Sigmoid colon (tissue), 7 donors: ENCODE measurements at places on chromosomes 2 and 18. TPM values are rescaled to one million over a fixed set of nuclear protein-coding genes. Genes with fewer than 3 reads are reported as not detected.
A peak's percentile ranks its signal among the peaks of the same experiment; 100 is the strongest.

DNA sequence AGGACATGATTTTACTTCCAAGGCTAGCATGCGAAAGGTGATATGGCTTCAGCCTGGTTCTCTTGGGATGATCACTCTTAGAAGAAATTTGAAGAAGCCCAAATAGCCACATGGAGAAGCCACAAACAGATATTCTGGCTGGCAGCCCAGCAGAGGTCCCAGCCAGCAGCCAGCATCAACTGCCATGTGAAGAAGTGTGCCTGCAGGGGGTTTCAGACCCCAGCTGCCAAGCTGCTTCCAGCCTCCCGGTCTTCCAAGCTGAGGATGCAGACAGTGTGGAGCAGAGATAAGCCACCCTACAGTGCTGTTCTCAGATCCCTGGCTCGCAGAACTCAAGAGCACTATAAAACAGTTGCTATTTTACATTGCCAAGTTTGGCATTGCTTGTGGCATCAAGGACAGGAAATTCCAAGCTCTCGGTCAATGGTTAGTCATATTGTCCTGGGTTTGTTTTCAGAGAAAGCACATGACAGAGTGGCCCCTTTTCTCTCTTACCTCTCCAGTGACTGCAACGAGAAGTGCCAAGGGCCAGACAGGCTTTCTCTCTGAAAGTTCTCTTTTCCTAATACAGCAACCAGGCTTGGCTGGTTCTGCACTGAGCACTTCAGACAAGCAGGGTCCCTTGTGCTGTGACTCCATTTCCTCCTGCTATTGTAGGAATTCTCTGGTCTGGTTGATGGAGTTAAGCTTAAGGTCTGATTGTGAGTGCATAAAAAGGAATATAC, 223.7 kb downstream of the ANKRD30B start:
- H3K4me1 ChIP-seq = no peaks in the 10 kb centered on the region
- DNase-seq = no peak
- no peaks in the 10 kb centered on the region for H3K36me3 ChIP-seq
- H3K27me3 ChIP-seq = no peaks in the 10 kb centered on the region

Gene VIT
- 15.0 TPM for total RNA-seq

- no peak overlapping the region for H3K27ac ChIP-seq
- H3K4me3 ChIP-seq = no peak overlapping the region
- no peaks in the 10 kb centered on the region for H3K27me3 ChIP-seq
- DNase-seq = no peak
- H3K36me3 ChIP-seq = no peaks in the 10 kb centered on the region
These were observed 110.9 kb upstream of the BZW1 start for GRCh38 chr2:200700856-200701255.

Gene CD8B2
- total RNA-seq = not detected

GRCh38 chr2:199404841-199405240, 52.9 kb downstream of the SATB2 start:
- no peaks in the 10 kb centered on the region for H3K36me3 ChIP-seq
- no peaks in the 10 kb centered on the region for H3K4me1 ChIP-seq
- no peaks in the 10 kb centered on the region for H3K27me3 ChIP-seq

Gene TCF4
- total RNA-seq = 125 TPM

DNA sequence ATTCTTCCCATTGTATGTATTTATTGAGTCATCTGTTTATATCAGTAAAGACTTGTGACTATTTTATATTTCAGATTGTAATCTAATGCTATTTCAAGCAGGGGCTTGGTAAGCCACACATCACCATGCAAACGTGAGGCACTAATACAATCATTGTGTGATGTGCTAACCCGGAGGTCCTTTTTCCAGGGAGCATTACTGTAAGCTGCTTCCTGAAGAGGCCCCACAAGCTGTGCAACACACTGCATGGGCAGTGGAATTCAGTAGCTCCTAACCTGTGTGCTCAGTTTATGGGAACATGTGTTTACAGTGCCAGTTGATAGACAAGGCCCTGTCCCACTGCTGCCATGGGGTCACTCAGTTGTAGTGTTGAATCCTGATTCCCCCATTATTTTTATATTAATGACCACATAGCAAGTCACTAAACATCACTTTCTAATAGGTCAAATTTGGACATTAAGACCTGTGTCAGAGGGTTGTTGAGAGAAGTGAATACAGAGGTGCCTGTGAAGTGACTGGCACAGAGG, 162.9 kb downstream of the FHOD3 start:
- H3K4me1 ChIP-seq = no peaks in the 10 kb centered on the region
- no peak overlapping the region for H3K27ac ChIP-seq
- H3K4me3 ChIP-seq = no peak overlapping the region
- DNase-seq = no peak
- no peaks in the 10 kb centered on the region for H3K27me3 ChIP-seq

DNA sequence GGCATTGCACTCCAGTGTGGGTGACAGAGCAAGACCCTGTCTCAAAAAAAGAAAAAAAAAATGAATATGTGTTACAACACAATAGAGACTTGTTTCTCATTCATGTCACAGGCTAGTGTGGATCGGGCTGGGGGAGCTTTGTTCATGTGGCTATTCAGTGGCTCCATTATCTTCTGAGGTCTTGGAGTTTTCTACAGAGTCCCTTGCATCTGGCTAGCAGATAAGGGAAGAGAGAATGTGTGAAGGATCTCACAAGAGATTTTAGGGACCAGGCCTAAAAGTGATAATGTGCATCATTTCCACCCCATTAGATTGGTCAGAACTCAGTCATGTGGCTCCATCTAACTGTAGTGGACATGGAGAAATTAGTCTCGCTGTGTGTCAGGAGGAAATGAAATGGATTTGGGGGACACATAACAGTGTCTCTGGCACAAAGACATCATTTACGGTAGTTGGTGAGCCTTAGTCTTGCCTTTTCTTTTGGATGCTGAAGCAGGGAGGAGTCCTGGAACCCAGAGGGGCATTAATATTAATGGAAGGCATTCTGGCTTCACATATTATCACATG, 32.4 kb upstream of the CASP10 start:
- no peaks in the 10 kb centered on the region for H3K27me3 ChIP-seq
- peaks cover 69% of the 10 kb centered on the region for H3K36me3 ChIP-seq
- H3K4me3 ChIP-seq = no peak overlapping the region
- no peak for DNase-seq

GRCh38 chr2:237540823-237541222, 25.6 kb upstream of the PRLH start:
- H3K36me3 ChIP-seq = no peaks in the 10 kb centered on the region
- peaks cover 5% of the 10 kb centered on the region for H3K4me1 ChIP-seq
- H3K27me3 ChIP-seq = no peaks in the 10 kb centered on the region
- peak; percentile 80 for DNase-seq

Gene GPR55
- total RNA-seq = not detected

Gene TEX261
- 24.3 TPM for total RNA-seq

DNA sequence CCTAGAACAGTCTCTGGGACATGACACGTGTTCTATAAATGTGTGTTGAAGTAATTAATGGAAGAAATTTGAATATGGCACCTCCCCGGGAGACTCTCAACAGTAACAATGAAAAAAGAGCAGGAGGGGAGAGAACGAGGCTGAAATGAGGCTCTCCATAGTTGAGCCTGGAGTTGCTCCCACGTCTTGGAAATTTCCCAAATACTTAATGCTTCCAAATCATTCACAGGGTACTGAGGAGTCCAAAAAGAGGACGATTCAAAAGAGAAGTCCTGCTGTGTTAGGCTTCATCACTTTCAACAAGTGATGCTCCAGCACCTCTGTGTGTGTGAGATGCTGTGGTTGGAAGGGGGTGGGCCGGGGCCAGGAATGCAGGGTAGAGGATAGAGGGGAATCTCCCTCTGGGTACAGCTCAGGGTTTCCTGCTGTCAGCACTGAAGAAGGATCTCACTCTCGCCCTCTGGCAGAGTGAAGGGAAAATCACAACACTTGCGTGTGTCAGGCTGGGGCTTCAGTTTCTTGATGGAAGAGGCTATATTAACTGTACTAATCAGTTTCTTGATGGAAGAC, 18.1 kb upstream of the ZNF407 start:
- no peak overlapping the region for H3K4me3 ChIP-seq
- H3K27me3 ChIP-seq = no peaks in the 10 kb centered on the region
- H3K4me1 ChIP-seq = no peaks in the 10 kb centered on the region
- no peaks in the 10 kb centered on the region for H3K36me3 ChIP-seq
- no peak overlapping the region for H3K27ac ChIP-seq

GRCh38 chr2:96533292-96534073, 3.1 kb upstream of the ARID5A start:
- no peaks in the 10 kb centered on the region for H3K36me3 ChIP-seq
- peak overlapping the region; percentile 93 for H3K27ac ChIP-seq
- H3K4me3 ChIP-seq = no peak overlapping the region
- H3K4me1 ChIP-seq = peaks cover 75% of the 10 kb centered on the region

DNA sequence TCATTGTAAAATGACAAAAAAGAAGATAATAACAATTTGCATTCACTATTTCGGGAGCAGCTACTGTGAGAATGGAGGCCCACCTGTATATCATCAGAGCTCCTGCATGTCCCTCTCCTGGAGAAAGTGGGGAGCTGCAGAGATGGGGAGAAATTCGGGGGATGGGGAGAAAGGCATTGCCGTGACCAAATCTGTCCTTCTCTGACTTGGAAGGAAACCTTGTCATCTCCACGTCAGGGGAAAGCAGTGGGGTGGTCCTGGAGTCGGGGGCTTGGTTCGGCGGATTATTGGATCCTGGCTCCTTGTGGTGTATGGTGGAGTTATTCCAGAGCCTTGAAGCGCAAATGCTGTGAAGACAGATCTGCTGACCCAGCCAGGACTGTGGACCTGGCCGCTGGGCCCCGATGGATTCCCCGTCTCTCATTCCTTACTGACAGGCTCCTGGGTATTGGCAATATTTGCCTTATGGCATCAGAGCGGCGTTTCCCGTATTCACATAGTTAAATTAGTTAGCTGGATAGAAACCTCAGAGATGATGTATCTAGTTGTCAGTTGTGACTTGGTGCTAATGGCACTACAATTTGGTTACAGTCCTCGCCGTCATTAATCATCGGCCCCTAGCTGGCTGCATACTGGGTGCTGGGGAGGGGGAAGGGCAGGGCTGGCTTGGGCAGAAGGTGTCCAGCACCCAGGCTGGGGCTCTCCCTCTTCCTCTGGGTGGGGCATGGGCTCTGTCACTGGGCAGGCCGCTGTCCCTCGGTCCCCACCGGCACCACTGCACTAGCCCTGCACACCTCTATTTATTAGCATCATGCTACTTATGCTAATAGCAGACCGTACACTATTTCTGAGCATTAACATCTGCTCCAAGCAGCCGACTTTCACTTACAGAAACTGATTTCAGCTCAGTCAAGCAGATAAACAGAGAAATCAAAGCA, 31.7 kb downstream of the CELF4 start:
- H3K4me3 ChIP-seq = no peak overlapping the region
- no peak for DNase-seq
- no peak overlapping the region for H3K27ac ChIP-seq
- H3K27me3 ChIP-seq = peaks cover 2% of the 10 kb centered on the region
- no peaks in the 10 kb centered on the region for H3K36me3 ChIP-seq
- no peaks in the 10 kb centered on the region for H3K4me1 ChIP-seq

DNA sequence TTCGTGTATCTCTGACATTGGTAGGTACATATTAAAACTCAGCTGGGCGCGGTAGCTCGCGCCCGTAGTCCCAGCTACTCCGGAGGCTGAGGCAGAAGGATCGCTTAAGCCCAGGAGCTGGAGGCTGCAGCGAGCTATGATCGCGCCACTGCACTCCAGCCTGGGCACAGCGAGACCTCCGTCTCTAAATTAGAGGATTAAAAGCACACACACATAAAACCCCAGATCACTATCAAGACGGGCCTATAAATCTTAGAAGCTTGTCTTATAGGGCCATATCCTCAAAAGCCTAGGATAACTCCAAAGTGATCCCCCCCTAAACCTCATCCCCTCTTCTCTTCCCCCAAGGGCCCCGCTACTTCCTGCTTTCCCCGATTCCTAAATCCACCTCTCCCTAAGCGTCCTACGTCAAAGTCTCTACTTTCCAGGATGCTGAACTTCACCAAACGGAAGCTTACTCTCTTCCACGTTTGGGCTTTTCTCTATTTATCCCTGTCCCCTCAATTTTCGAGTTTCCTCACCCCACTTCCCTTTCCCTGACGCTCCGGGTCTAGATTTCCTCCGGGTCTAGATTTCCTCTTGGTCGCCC, 707 bp downstream of the KRCC1 start:
- peaks cover 37% of the 10 kb centered on the region for H3K4me1 ChIP-seq
- H3K4me3 ChIP-seq = peak overlapping the region; percentile 82
- no peak for DNase-seq
- peak overlapping the region; percentile 98 for H3K27ac ChIP-seq
- no peaks in the 10 kb centered on the region for H3K36me3 ChIP-seq

Gene OR6B2
- total RNA-seq = not detected

- H3K27ac ChIP-seq = no peak overlapping the region
- H3K27me3 ChIP-seq = peaks cover 2% of the 10 kb centered on the region
- no peak for DNase-seq
- H3K4me1 ChIP-seq = peaks cover 18% of the 10 kb centered on the region
These were observed 7.2 kb upstream of the TET3 start for GRCh38 chr2:73977466-73977865.

DNA sequence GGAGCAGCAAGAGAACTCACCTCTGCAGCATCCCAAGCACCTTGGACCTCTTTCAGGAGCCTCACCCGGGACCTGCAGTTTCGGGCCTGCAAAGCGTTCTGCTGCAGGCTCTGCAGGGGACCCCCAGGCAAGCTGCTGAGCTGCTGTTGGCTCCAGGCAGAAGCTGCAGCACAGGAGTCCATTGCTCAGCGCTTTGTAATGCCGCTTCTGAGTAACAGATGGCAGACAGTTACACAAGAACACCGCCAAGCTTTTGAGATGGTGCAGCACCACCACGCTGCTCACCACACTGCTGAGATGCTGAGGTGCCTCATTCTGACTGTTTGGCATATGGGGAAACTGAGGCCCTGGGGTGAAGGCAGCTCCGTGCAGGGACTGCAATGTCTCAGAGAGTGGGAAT, 1.9 kb upstream of the GALNT14 start:
- peaks cover 24% of the 10 kb centered on the region for H3K4me1 ChIP-seq
- peaks cover 34% of the 10 kb centered on the region for H3K27me3 ChIP-seq
- no peak overlapping the region for H3K27ac ChIP-seq
- no peak for DNase-seq
- H3K4me3 ChIP-seq = no peak overlapping the region
- H3K36me3 ChIP-seq = no peaks in the 10 kb centered on the region

- H3K27ac ChIP-seq = no peak overlapping the region
- H3K4me1 ChIP-seq = no peaks in the 10 kb centered on the region
- DNase-seq = no peak
These were observed 91.8 kb downstream of the LOXHD1 start for GRCh38 chr18:46565256-46565655.

- H3K4me1 ChIP-seq = peaks cover 17% of the 10 kb centered on the region
- no peak overlapping the region for H3K27ac ChIP-seq
- no peak for DNase-seq
- no peaks in the 10 kb centered on the region for H3K36me3 ChIP-seq
- H3K4me3 ChIP-seq = no peak overlapping the region
These were observed 21.8 kb upstream of the RGPD4 start for GRCh38 chr2:107804608-107805498.

GRCh38 chr2:191222507-191222906, 22.7 kb upstream of the MYO1B start:
- no peaks in the 10 kb centered on the region for H3K36me3 ChIP-seq
- DNase-seq = no peak
- H3K4me1 ChIP-seq = no peaks in the 10 kb centered on the region
- H3K27ac ChIP-seq = no peak overlapping the region
- H3K4me3 ChIP-seq = no peak overlapping the region
